DMS79 treated with DMSO at 0.1 percent for 48 hours (cell line): ENCODE measurements at places on chromosomes 12 and 14.

DNA sequence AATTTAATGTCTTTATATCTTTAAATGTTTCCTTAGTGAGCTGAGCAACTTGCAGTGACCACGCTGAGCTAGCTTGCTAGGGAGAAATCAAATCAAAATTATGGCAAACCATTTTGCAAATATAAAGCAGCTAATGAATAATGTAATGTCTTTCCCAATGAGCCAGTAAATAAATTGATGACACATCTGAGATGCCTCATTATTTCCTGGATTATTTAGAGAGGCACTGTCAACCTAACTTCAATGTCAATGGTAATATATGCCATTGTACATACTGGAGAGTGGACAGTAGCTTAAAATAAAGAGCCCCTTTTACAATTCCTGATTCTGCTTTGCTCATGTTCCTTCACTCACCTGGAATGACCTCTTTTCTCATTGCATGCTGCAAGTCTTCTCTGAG, 182.6 kb downstream of the PHLDA1 start:
- DNase-seq, result no peak

DNA sequence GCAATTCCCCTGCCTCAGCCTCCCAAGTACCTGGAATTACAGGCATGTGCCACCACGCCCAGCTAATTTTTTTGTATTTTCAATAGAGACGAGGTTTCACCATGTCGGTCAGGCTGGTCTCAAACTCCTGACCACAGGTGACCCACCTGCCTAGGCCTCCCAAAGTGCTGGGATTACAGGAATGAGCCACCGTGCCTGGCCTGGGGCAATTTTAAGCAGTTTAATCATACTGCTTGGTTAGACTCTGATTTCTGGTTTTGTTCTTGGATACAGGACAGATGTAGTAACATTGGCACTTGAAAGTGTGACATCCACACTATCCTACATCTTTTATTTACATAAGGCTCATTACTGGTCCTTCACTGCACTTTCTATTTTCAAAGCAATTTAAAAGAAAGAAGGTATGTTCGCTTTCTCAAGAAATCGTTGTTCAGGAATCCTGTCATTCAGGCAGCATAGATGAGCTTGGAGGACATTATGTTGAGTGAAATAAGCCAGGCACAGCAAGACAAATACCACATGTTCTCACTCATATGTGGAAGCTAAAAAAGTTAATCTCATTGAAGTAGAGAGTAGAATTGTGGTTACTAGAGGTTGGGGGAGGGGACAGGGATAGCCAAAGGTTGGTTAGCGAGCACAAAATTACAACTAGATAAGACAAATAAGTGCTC, 4.0 kb upstream of the NUAK1 start:
- peak; percentile 20 for DNase-seq

- no peak for DNase-seq
Observed at GRCh38 chr14:83120187-83120586, 1586.5 kb upstream of the SEL1L start.

DNA sequence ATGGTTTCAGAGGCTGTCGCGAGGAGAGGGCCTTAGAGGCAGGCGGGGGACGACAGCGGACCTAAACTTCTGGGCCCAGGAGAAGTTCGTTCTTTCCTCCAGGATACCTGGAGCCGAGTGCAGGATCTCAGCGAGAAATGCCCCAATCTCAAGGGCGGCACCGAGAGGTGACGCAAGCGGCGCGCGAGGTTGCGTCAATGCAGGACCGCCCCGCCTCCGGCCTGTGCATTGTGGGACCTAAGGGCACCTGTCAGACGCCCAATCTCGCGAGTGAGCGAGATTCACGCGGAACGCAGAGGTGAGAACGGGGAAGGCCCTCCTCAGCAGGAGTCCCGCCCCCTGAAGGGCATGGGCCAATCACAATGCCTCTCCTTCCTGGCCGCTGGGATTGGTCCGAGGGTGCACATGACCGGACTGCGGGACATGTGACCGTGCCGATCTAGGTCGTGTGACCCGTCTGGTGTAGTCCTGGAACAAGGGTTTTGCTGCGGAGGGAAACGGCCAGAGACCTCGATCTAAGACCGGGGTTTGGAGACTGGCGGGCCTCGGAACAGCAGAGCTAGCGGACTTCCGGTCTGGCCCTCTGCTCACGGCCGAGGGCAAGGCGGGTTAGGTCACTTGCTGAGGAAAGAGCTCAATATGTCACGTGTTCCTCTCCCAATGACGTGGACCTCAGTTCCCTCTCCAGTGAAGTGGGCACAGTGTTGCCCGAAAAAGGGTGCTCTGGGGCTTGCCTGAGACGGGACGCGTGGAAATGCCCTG, 16.3 kb upstream of the DYNC1H1 start:
- DNase-seq, result peak; percentile 100

DNA sequence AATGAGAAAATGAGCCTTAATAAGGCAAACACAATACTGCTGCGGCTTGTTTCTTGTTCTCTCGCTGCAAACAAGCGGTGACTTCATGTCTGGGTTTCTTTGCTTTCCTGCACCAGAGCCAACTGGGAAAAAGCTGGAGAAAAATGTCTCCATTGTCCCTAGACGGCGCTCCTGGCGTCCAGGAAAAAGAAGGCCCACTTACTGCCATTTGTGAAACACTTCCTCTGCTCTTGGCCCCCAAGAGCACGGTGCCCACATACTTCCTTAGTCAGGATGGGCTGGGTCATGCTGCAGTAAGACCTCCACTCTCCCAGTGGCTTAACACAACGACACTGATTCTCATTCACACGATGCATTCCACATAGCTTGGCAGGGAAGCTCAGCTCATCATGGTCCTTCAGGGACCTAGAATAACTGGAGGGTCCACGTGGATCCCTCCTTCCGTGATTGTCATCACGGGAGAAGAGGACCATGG, 86.0 kb upstream of the BCL11B start:
- DNase-seq, result no peak

DNA sequence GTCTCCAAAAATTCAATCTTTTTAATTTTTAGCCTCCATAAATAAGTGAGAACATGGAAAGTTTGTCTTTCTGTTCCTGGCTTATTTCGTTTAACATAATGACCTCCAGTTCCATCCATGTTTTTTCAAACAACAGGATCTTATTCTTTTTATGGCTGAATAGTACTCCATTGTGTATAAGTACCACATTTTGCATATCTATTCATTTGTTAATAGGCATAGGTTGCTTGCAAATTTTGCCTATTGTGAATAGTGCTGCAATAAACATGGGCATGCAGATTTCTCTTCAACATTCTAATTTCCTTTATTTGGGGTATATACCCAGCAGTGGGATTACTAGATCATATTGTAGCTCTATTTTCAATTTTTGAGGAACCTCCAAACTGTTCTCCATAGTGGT, 16.1 kb upstream of the PAH start:
- DNase-seq, result no peak

DNA sequence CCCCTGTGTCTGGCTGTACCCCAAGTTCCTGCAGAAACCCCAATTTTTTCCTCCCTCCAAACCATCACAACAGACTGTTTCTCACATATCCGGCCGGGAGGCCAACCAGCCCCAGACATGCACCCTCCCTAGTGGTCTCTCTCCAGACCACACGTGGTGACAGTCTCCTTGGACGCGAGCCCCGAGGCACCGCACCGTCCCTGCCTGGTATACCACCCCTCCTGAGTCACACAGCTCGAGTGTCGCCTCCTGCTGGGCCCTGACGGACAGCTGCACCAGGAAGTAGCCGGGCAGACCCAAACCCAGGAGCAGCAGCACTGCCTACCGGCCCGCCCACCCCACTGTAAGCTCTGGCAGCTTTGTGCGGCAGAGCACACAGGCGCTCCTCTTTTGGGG, 97.4 kb downstream of the RFLNA start:
- DNase-seq, result peak; percentile 63

DNA sequence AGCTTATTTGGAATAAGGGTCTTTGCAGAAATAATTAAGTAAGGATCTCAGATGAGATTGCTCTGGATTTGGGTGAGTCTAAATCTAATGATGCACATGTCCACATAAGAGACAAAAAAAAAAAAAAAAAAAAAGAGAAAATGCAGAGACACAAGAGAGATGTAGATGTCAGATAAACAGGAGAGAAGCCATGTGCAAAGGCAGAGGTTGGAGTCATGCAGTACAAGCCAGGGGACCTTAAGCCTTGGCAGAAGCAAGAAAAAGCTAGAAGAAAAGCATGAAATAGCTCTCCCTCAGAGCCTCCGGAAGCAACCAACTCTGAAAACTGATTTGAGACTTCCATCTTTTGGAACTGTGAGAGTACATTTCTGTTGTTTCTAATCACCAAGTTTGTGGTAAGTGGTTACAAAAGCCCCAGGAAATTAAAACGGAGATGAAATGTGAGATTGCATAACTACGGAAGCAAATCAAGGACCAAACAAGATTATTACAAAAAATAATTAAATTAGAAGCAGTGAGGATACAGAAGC, 1304.0 kb upstream of the SEL1L start:
- DNase-seq, result no peak

DNA sequence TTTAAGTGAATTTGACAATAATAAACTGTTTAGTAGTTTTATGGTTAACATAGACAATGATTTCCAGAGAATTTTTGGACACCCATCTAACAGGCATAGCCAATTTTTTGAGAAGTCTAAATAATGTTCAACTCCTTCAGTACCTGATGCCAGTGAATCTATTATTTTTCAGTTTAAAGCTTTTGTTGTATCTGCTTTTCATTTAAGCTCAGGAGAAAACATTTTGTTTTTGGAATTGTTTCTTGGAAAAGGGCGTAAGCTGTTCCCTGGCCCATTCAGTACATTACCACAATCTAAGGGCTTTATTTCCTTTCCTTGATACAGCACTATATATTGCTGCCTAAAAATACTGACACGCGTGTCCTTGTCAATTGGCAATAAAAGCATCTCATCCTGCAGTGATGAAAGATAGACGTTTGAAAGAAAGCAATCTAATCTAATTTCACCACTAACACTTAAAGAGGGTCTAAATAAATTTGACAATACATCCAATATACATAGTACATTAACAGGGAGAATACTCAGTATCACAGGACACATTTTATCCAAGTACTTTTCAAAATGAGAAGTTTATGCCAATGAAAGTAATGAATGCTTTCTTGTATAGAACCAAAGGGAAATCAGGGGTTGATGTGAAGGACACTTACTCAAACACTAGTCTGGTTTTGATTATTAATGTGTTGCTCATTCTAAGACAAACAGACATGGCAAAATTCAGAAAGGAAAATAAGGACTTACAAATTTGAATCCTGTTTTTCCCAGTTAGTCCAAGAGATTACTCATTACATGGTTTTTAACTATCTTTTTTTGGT, 104.2 kb upstream of the LGR5 start:
- no peak for DNase-seq

GRCh38 chr12:29732191-29732590, 51.6 kb downstream of the TMTC1 start:
- DNase-seq, result no peak

GRCh38 chr12:22238211-22238610, 96.3 kb downstream of the ST8SIA1 start:
- no peak for DNase-seq

GRCh38 chr12:2541631-2542204, 253.1 kb upstream of the FKBP4 start:
- DNase-seq, result no peak

DNA sequence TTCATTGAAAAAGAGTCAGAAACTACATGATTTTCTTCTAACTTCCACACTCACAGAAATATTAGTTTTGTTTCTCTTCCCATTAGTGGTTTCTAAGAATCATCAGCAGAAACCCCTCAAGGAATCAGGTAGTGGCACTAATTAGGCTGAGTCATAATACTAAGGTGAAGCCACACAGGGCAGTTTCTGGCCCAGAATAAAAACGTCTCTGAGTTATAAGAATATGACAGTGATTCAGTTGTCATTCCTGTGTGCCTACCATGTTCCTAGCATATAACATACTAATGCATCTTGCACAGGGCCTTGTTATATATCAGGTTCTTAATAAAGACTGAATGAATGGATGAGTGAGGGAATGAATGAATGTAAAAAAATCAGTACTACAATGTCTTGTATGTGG, 206.0 kb upstream of the PLEKHG7 start:
- DNase-seq, result no peak

GRCh38 chr14:23438101-23438971, 2.9 kb upstream of the MYH7 start:
- DNase-seq, result no peak

DNA sequence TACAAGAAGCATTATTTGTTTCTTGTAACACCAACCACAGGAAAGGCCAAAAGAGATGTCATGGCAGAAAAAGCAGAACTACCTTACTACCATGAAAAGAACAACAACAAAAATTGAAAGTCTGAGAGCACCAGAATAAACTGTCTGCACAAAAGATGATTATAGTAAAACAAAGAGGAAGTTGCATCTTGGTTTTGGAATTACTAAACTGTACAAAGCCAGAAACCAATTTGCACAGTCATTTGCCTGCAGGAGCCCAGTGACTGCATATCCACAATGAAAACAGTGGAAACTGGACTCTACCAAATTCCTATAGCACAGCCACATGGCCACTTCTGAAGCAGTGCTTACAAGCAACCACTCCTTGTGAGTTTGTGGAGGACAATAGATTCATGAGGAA, 276.2 kb downstream of the SSPN start:
- no peak for DNase-seq

- DNase-seq, result no peak
Observed at GRCh38 chr12:99232324-99232723, 415.2 kb upstream of the GARIN6 start.

GRCh38 chr14:31530136-31530535, 31.1 kb upstream of the NUBPL start:
- no peak for DNase-seq

- DNase-seq, result no peak
Observed at GRCh38 chr14:27845902-27846301, 920.7 kb upstream of the FOXG1 start.

- no peak for DNase-seq
Observed at GRCh38 chr14:35347323-35348043, 55.3 kb downstream of the PSMA6 start.

GRCh38 chr12:50309950-50310349, 26.6 kb upstream of the LIMA1 start:
- DNase-seq, result no peak

DNA sequence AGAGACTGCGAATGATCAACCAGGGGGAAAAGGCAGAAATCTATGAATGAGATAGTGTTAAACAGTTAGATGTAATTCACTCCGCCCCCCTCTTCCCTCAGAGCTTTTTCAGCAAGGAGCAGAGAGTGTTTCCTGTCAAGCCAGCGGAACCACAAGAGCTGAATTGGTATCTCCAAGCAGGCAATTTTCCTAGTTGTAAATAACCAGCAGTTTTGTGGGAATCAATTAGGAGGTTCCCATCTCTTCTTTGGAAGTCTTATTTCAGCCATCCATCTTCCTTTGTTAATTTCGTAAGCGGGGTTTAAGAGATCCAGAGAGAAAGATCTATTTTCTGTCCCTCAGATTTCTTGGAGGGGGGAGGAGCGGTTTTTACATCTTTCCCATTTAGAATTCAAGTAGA, 178.0 kb downstream of the FOXN3 start:
- DNase-seq, result peak; percentile 29

DNA sequence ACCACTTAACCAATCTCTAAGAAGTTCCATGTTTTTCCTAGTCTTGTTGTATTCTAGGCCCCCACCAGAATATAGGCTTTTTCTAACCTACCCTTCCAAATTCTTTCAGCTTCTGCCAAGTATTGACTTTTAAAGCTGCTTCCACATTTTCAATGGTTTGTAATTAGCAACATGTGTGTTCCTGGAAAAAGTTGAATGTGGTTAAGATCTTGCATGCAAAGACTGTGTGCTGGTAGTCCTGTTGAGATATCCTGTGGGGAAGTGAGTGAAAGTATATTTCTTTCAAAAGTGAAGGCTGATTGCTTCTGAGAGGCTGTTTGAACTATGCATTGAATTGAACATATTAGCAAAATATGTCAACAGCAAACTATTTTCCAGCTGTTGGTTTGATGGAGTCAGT, 646 bp upstream of the OR6C4 start:
- no peak for DNase-seq

GRCh38 chr12:32921397-32921796, 24.8 kb upstream of the PKP2 start:
- no peak for DNase-seq
